Suppressor macrophage (primary cell): ENCODE measurements at places on chromosomes 3 and 15.

DNA sequence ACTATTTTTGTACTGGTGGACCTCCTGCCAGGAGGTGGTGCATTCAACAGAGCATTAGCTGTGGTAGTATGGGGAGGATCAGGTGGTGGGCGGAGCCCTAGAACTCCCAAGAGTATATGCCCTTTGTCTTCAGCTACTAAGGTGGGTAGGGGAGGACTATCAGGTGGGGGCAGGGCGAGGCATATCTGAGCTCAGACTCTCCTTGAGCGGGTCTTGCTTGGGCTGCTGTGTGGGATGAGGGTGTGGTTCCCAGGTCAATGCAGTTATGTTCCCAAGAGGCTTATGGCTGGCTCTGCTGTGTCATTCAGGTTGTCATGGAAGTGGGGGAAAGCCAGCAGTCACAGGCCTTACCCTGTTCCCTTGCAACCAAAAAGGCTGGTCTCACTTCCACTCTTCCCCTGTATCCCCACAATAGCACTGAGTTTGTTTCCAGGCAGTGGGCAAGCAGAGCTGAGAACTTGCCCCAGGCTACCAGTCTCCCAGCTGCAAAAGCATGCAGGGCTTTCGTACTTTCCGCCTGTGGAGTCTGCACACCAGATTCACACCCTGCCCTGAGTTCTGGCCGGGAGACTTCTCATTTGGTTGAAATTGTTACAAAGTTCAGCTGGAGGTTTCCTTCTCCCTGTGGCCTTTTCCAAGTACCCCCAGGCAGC is 93.7 kb upstream of the DPPA4 start:
- DNase-seq: no peak

GRCh38 chr3:49914906-49915305 is 11.2 kb upstream of the MST1R start:
- DNase-seq: peak; percentile 38

DNA sequence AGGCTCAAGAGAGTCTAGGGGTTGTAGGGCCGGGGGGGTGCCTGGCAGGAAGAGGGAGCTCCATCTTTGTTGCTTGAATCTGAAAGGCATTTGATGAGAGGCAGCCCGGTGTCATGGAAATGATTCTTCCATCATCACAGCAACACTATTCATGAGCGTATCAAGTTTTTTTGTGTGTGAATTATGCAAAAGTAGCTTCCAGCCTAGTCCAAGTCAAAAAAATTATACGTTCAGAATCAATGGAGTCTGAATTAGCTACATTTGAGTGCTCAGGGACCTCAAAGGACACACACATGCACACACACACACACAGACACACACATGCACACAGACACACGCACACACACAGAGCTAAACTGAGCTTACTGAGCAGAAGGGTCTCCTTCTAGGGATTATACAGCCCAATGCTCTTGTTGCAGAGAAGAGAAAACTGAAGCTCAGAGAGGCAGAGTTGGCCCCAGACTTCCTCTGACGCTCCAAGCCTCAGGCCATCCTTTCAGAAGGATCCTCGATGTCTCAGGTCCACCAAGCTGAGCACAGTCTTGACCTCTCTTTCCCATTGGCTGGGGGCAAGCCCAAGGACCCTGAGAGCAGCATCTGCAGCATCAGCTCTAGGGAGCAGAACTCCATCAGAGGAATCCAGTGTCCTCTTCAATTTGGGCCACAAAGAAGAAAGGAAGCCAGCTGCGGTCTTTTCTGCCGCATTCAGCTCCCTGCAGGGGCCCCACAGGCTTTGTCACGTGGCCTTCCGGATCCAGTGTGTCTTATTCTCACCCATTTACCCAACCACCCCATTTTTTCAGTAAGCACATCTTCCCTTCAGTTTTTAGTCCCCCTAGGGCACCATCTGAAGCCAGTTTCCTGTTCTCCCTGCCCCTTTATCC is 228.0 kb downstream of the UACA start:
- peak; percentile 36 for DNase-seq

- no peak for DNase-seq
Observed at GRCh38 chr3:110272525-110272924, 799.1 kb upstream of the NECTIN3 start.

DNA sequence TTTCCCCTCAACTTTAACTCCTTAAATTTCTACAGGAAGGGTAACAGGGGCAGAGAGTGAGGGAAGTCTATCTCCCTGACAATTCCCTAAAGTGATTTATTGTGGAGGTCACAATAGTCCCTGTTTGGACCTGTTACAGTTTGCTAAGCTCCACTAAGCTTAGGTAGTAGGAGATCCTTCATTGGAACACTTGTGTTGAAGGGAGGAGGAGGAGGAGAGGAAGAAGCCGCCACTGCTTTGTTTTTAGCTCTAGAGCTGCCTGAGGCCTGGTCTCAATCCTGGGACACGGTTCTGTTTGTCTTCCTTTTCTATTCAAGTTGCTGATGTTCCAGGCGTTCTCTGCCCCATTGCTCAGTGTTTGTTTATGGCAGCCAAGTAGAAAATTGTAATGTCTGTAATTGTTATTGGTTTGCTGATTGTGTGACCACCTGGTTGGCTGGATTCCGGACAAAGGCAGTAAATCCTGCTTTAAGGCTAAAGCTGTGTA is 48.4 kb downstream of the HES1 start:
- DNase-seq: no peak
